ENCODE measurements at places on chromosomes 3 and 15.

- no peak for DNase-seq
These were observed 151.0 kb upstream of the LRTM1 start for GRCh38 chr3:55078876-55079275.

- no peak for DNase-seq
These were observed 234.0 kb downstream of the NR2F2 start for GRCh38 chr15:96564546-96564945.

DNA sequence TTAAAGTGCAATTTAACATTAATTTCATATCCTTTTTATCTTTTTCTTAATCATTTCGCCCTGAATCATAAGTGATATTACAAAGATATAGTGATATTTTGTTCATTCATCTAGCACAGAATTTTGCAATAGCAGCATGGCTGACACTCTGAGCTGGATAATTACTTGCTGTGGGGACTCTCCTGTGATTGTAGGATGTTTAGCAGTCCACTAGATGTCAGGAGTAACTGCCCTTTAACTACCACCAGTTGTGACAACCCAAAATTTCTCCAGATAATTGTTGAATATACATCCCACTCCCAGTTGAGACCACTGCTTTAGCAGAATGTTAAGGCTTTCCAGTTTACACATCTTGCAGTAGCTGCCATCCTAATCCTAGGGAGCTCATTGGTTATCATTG, 196.8 kb upstream of the MBNL1 start:
- peak; percentile 17 for DNase-seq

- no peak for DNase-seq
These were observed 18.5 kb upstream of the PDHB start for GRCh38 chr3:58452176-58452575.

- no peak for DNase-seq
These were observed 120.2 kb downstream of the APBA2 start for GRCh38 chr15:29005931-29006330.

DNA sequence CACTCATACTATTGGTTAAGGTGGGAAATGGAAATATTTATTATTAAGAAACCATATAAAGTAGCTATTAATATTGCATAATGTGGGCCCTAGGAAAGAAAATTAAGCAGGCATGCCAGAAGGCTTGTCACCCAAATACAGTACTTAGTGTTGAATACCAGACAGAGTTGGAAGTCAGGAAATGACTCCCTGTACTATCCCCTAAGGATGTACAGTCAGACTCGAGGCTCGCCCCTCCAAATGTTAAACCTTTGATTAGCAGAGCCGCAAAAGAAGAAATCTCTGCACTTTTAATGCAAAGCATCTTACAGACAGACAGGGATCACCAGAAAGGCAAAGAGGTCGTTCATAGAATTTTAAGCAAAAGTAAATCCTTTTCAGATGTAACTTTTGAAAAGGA, 11.3 kb upstream of the RBSN start:
- DNase-seq: peak; percentile 30

DNA sequence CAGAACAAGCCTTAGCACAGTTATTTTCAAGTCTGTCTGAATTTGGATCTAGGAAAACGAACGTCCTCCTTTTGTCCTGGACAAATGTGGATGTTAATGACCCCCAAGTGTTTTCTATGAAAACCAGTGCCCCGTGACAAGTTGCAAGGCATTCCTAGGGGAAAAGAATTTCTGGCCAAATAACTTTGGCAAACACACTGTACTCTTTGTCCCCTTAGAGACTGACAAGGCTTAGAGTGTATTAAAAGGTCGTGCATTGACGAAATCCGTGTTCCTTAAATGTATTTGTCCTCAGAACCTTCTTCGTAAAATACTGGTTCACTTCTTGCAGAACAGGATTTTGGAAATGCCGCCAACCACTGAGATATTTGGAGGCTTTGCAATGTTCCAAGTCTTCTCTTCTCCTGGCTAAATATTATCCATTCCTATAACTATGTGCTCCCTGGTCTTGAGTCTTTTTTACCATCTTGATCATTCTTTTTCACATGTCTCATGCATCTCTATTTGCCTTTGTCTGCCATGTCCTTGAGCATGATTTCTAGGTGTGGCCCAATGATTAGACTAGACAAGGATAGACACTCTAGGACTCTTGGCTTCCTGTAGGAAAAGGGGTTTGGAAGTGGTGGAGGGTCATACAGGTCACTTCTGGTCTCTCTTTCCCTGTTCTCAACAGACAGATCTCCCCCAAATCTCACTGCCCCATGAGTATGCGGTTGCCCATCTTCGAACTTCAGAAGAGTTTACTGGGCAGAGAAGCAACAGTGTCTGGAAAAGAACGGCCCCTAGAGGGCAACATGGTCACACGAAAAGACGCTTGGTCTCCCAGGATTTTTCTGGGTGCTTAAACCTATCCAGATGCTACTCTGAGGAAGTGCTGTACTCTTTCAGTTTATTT, 117.5 kb downstream of the EDEM1 start:
- DNase-seq: peak; percentile 50

- peak; percentile 61 for DNase-seq
These were observed 101.3 kb downstream of the DPH6 start for GRCh38 chr15:35444557-35445204.

DNA sequence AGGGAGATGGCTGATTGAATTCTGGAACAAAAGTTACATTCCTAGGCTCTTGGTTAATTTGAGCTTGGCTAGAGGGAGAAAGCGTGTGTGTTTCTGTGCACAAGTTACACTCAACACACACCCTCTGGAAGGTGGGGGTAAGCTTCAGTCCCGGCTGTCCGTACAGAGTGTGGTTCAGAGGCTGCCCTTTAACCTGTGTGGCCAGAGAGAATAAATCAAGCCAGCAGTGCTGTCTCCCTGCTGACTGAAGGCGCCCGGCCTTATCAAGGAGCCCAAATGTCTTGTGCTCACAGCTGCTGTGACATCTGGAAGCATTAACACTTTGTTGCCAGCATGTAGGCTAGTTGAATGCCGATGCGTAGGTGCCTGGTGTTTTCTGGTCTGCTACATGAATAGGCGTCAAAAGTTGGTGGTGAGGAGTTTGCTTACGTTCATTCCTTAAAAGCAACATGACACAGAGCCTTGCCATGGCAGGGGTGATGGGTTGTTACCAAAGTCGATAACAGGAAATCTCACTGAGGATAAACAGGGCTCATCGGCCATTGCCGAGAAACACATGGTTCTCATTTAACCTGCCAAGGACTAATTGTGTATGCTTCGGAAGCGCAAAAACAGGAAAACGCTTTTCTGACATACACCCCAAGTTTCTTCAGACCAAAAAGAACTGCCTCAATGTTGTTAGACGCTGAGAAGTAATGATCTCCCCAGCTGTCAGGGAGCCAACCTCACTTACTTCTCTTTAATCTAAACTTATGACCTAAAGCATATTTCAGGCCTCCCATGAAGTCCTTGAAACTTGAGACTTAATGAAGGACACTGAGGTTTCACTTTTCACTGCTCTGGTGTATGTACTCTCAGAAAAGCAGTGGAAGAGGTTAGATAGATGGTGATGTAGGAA, 95.8 kb upstream of the CTDSPL start:
- DNase-seq: no peak

- no peak for DNase-seq
These were observed 191.0 kb upstream of the LINGO1 start for GRCh38 chr15:77823736-77824135.

- no peak for DNase-seq
These were observed 17.7 kb upstream of the GK5 start for GRCh38 chr3:142243134-142243533.

GRCh38 chr15:88219623-88220022, 36.9 kb downstream of the NTRK3 start:
- DNase-seq: no peak

GRCh38 chr3:33231756-33232465, 13.3 kb upstream of the SUSD5 start:
- no peak for DNase-seq

DNA sequence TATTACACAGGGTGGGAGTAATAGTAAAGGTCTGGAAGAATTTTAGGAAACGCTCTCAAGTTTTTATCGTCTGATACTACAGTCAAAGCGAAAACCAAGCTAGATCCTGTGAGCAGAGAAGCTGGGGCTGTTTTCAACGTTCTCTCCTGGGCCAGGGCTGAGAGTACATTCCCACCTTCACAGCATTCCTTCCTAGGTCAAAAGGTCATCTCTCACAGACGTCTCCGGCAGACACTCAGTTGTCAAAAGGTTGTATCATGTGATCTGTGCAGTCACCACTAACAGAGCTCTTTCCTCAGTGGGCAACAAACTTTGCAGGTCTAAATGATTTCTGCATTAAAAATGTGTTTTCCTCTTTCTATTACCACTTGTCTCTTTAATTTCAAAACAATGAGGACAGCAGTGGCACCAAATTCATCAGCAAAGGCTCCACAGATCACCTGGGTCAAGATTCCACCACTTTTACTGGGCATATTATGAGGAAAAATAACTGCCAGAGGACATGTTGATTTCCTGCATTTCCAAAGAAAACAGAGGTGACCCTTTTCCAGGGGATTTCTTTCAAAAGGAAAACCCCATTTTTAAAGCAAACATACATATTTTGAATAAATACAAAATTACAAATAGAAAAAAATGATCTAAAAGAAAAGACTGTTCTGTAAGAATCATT, 41.9 kb downstream of the MEIS2 start:
- peak; percentile 12 for DNase-seq

- DNase-seq: no peak
These were observed 65.2 kb downstream of the EIF4E3 start for GRCh38 chr3:71659864-71660591.

DNA sequence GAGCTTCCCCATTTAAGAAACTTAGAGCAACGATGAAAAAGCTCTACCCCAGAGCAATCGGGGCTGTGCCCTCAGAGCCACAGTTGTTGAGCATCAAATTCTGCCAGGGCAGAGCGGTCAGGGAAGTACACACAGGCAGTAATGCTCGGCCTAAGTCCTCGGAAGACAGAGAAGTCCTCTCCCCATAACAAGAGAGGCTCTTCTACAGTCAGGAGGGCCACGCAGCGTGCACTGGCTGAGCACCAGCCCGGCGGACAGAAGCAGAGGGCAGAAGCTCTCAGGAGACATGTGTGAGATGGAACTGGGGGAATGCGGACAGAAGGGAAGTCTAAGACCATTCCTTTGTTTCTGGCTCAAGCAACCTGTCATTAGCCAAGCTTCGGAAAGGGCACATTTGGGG, 95.9 kb downstream of the XXYLT1 start:
- DNase-seq: no peak

DNA sequence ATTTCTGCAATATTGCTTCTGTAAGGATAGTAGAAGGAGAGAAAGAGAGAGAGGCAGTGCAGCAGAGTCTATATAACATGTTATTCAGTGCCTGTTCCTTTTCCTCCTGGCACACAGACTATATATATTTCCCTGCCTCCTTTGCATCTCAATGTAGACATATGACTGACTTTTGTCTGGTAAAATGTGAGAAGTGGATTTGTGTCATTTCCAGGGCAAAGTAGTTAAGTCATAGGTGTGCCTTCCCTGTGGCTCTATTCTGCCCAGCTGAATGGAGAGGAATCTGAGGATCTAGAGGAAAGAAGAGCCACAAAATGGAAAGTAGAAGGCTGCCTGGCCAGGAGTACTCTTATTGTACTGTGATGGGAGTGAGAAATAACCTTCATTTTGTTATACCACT, 54.6 kb upstream of the CADPS start:
- no peak for DNase-seq

DNA sequence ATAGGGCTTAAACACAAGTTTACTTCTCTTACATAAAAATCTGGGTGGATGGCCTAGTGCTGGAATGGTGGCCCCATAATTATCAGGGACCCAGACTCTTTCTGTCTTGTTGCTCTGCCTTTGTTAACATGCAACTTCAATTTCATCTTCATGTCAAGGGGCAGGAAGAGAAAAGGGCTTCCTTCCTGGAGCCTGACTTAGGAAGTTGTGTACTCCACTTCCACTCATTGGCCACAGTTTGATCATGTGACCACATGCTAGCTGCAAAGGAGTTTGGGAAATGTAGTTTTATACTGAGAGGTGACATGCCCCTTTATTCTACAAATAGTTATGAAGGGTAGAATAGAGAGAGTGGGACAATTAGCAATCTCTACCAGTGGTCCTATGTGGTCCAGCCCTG, 39.3 kb downstream of the RHCG start:
- DNase-seq: peak; percentile 36

- DNase-seq: peak; percentile 70
These were observed 57.0 kb upstream of the MCTP2 start for GRCh38 chr15:94174399-94174802.

DNA sequence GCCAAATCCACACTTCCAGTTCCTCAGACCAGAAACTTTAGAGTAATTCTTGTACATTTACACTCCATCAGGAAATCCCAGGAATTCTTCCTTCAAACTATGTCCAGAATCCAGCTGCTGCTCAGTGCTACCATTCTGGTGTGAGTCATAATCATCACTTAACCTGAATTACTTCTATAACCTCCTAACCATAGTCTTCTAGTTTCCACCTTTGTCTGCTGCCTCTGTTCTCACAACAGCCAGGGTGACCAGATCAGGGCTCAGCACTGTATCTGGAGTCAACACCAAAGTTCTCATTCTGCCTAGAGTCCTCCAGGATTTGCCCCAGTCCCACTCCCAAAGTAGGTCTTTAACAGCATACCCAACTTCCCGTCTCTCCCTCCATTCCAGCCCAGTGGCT, 3.4 kb downstream of the CLDND1 start:
- no peak for DNase-seq

GRCh38 chr3:53478166-53478830, 16.1 kb upstream of the CACNA1D start:
- no peak for DNase-seq

DNA sequence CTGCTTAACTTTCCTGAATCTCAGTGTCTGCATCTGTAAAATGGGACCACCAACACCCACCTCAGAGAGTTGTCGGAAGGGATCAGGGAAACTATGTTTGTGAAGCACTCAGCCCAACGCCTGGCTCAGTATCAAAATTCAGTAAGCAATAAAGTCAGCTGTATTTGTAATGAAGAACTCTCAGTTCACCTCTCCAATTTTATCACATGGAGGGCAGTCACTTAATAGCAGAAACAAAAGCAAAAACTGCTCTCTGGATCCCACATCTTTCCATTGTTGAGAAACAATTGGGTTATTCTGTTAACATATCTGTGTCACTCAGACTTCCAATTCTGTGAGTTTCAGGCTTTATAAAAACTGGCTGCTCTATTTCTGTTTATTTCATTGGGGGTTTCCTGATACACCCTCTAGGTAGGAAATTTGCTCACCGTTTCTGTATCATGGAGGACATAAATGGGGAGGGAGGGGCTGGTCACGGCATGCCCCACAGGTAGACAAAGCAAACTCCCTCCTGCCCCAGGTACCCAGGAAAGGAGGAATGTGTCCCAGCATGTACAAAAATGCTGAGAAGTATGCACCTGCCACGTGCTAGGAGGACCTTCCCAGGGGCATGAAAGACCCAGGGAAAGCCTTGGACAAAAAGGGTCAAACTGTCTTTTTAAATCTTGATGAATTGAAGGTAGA, 81.4 kb upstream of the LMOD3 start:
- no peak for DNase-seq

- DNase-seq: no peak
These were observed 67.1 kb downstream of the ATP2B2 start for GRCh38 chr3:10437995-10438901.

- DNase-seq: peak; percentile 71
These were observed at the start of gene PPM1M for GRCh38 chr3:52245322-52246263. TSS of gene PPM1M (plus strand) at chr3:52245759. CDS start at chr3:52245825, 66 bp downstream.

GRCh38 chr3:116046350-116046749, 398.9 kb downstream of the LSAMP start:
- no peak for DNase-seq

All from kidney capillary endothelial cell (primary cell).